SK-N-SH (cell line): ENCODE measurements at places on chromosomes 2 and 18.
A peak's percentile ranks its signal among the peaks of the same experiment; 100 is the strongest.

- DNase-seq = no peak
Observed at GRCh38 chr18:3313685-3314084, 51.8 kb downstream of the MYL12B start.

DNA sequence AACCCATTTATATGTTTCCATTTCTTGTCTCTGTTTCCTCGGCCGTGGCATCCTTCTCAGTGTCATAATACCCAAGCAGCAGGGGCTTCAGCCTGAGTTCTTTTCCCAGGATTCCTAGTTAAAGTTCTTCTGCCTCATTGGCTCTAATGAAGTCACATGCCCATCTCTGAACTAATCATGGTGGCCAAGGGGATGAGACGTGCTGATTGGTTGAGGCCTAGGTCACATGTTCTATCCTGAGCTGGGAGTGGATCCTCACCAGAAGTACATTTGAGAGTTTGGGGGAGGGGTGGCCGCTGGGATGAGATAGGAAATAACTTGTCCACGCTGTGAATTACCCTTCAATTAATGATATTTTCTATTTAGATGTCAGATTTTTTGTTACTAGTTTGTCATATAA lies 3.8 kb upstream of the UGT1A5 start:
- DNase-seq = no peak

- DNase-seq = peak; percentile 89
Observed at GRCh38 chr2:184598316-184599053, at the start of gene ZNF804A. Gene ZNF804A (plus strand): TSS chr2:184598529. CDS start chr2:184598960, 431 bp downstream.

GRCh38 chr2:239768031-239768790 lies 256.9 kb downstream of the NDUFA10 start:
- DNase-seq = no peak

DNA sequence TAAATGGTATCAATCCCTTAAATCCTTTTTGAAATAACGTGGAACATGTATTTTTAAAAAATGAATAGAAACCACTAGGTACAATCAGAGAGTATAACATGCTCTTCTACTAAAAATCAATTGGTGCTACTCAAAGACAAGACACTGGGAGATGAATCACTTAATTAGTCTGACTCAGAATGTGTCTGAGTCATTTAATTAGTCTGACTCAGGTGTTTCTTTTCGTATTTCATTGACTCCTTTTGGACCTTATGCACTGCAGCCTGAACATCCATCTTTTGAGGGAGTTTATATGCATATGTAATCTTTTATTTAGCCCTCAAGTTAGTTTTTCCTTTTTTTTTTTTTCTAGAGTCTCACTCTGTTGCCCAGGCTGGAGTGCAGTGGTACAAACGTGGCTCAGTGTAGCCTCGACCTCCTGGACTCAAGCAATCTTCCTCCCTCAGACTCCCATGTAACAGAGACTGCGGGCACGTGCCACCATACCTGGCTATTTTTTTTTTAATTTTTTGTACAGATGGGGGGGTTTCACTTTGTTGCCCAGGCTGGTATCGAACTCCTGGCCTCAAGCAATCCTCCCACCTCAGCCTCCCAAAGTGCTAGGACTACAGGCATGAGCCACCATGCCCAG lies 26.5 kb downstream of the PPP4R3B start:
- no peak for DNase-seq

DNA sequence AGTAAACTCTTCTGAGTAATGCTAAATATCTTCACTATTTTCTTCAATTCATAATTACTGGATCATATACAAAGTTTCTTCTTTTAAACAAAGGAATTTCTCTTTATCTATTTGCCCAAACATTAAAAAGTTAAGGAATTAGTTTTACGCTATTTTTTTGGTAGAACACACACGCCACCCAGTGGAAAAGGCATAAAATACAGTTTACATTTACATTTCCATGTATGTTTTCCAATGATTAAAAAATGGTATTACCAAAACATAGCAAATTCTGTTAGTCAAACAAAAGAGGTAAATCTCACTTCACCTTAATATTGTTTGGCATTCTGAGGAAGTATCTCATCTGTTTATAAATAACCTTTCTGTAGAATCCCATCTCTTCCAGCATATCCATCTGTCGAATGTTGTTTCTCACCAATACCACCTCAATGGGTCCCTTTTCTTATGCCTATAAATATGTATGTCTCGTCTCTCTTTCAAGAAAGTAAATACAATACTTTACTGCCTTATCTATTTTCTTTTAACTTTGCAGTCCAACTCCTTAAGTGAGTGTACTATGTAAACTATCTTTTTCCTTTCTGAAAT lies 7.2 kb downstream of the BOLL start:
- DNase-seq = peak; percentile 30

- DNase-seq = no peak
Observed at GRCh38 chr2:181354626-181355025, 102.6 kb upstream of the ITGA4 start.

- no peak for DNase-seq
Observed at GRCh38 chr2:223576873-223577272, 25.3 kb downstream of the SCG2 start.

- DNase-seq = no peak
Observed at GRCh38 chr2:228628682-228629081, 447.2 kb upstream of the SPHKAP start.

DNA sequence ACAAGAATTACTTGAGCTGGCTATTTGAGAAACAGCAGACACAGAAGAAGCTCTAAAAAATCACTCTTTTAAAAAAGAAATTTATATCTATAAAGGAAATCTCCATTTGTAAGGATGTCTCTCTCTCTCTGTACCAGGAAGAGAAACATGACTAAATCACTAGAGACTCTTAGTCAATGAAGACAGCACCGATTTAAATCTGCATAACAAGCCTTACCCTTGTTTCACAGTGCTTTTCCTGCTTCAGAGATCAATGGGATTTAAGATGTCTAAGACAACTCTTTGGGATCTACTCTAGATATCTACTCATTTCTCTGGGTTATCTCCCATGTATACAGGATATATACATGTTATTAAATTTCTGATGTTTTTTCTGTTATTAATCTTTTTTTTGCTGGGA lies 359.2 kb upstream of the RND3 start:
- no peak for DNase-seq

DNA sequence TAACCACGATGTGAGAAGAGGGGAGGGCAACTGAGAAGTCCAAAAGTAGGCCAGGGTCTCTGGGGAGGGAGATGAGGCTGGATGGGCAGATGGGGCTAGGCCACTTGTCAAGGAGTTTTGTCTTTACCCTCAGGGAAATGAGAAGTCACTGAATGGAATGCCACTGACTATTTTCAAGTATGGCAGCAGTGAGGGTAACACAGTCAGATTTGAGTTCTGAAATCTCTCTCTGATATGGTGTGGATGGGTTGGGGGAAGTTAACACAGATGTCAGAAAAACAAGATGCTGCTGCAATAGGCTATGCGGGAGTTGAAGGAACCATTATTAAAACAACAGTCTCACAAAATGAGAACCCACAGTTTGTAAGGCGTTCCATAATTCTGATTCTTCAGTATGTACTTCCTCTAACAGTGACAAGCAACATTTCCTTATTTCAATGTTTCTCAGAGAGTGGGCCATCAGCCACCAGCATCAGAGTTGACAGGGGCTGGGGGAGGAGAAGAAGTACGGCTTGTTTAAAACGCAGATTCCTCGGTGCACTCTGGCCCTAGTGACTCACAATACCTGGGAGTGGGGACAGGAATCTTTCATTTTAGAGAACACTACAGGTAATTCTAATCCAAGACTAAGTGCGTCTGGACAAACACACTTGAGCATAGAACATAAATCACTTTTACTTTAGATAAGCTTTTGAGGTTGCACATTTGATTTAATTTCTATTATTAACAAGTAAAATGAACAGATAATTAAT lies 301.5 kb upstream of the LYPD1 start:
- no peak for DNase-seq

- DNase-seq = no peak
Observed at GRCh38 chr18:45008694-45009413, 328.2 kb downstream of the SETBP1 start.

GRCh38 chr18:8947566-8947965 lies 154.9 kb upstream of the NDUFV2 start:
- no peak for DNase-seq

- DNase-seq = no peak
Observed at GRCh38 chr2:238420878-238421694, 5.6 kb upstream of the ASB1 start.

DNA sequence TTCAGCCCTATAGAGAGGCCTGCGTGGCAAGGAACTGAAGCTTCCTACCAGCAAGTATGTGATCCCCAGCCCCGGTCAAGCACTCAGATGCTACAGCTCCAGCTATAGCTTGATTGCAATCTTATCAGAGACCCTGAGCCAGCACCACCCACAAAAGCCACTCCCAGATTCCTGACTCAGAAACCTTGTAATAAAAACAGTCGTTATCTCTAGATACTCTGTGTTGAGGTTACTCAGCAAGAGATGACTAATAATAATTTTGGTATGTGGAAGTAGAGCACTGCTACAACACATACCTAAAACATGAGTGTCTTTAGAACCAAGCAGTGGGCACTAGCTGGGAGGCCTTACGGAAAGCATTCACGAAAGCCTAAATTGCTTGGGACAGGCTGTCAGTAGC lies 216.9 kb downstream of the UXS1 start:
- DNase-seq = no peak

- no peak for DNase-seq
Observed at GRCh38 chr18:3163968-3164367, 55.8 kb downstream of the MYOM1 start.

DNA sequence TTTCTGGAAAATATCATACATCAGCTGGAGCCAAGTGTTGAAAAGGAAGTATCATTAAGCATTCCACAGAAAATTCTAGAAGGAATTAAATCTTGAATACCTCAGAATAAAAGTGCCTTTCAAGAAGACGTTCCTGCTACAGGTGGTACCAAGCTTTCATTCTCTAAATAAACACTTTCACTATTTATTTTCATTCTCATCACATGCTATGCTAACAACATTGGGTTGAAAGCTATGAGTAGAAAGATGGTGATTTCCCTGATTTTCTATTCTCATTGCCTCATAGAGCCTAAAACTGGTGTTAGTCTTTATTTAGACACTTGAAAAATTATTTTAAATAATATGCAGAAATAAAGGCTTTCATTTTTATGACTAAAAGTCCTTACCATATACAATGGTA lies 324.7 kb downstream of the LRP1B start:
- DNase-seq = no peak

GRCh38 chr2:115161771-115162493 lies 719.5 kb downstream of the DPP10 start:
- DNase-seq = peak; percentile 42

- no peak for DNase-seq
Observed at GRCh38 chr2:132860220-132860619, 190.2 kb upstream of the LYPD1 start.

GRCh38 chr2:206433686-206434085 lies 9.6 kb upstream of the ADAM23 start:
- DNase-seq = no peak

DNA sequence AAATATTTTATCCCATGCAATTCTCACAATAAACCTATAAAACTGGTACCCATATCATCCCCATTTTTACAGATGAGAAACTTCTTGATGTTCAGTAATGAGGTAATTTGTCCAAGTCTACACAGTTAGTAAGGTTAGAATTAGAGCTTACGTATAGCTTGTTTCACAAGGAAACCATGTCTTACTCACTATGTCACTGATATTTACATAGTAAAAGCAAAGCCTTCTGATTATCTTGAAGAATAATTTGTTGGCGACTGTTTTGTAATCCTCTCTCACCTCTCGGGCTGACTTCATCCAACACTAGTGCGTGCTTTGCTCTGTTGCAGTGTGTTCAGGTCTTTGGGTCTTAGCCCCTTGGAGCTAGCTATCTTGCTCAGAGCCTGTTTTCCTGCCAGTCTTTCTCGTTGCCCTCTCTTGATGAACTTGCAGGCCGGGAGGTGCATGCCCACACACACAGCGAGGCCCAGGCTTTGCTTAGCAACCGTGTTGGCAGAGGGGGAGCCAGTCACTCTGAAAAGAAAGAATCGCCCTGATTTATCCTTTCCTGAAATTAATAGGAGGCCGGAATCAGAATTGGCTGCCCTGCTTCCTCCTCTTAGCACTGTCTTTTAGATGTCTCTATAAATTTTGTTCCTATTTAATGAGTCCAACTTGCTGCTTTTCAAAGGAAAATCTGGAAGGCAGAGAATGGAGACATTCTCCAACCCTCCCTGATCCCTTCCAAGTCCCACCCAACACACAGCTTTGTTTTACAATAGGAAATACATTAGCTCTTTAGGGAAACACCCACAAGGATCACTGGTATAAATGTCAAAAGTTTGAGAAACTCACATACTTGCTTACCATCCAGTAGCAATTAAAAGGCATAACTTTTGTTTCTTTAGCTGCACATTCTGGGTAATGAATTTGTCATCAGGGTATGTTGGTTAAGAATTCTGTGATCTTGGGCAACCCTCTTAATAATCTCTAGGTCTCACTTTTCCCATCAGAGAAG lies 97.6 kb upstream of the SEC11C start:
- DNase-seq = no peak

GRCh38 chr2:43276962-43277391 lies 50.6 kb upstream of the ZFP36L2 start:
- DNase-seq = peak; percentile 56

- DNase-seq = peak; percentile 26
Observed at GRCh38 chr18:27931535-27931934, 245.4 kb downstream of the CDH2 start.

GRCh38 chr2:192267484-192267883 lies 72.8 kb upstream of the TMEFF2 start:
- DNase-seq = no peak

DNA sequence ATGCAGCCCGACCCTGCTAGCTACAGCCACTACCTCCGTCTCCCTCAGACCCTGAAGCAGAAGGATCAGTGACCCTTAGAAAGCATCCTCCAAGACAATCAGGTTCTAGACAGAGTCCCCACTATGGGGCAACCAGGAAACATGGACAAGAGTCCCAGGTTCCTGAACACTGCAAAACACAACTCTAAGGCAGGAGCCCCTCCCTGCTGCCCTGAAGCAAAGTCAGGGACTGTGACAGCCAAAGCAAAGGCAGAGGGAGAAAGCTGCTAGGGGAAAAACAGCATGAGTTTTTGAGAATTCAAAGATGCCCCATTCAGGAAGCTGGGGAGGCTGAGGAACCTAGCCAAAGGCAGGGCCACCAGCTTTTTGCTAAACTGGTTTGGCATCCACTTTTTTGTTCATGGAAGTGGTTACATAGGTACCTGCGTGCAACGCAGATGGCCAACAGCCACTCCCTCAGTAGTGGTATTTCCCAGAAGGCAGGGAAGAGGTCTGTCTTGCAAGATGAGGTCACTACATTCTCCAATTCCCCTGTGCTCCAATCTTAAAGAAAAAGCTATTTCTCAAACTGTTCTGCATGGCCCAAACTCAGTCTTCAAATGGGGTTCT lies 33.2 kb downstream of the MYO5B start:
- DNase-seq = no peak

DNA sequence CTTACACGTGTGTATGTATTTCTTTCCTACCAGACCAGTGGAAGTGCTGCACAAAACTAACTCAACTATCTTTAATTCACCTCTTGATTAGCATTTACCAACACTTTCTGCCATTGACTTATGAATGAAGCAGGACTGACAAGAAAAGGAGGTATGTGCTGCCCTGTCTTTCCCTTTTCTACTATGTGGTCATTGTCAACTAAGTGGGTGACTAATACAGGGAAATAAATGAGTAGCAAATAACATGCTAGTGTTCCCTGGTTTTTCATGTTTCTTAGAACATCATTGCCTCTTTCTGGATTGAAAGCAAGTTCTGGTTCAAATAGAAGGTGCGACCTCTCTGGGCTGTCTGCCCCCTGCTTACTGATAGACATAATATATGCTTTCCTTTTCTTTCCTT lies 58.0 kb downstream of the LINC00305 start:
- DNase-seq = no peak

- DNase-seq = peak; percentile 73
Observed at GRCh38 chr18:12059334-12060181, 34.1 kb upstream of the ANKRD62 start.
